ENCODE measurements at places on chromosomes 2 and 18.
A peak's percentile ranks its signal among the peaks of the same experiment; 100 is the strongest.

DNA sequence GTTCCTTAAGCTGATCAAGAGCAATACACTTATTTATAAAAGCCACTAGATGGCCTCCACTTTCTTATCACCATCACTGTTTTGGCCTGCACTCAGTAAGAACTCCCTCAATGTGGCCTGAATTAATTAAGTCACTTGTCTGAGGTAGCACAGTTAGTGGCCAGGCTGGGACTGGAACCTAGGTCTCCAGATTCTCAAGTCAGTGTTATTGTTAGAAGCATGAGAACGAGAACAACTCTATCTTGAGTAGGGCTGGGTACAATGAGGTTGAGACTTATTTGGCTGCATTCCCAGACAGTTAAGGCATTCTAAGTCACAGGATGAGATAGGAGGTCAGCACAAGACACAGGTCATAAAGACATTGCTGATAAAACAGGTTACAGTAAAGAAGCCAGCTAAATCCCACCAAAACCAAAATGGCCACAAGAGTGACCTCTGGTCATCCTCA is 115.8 kb downstream of the SS18 start:
- no peak for DNase-seq

DNA sequence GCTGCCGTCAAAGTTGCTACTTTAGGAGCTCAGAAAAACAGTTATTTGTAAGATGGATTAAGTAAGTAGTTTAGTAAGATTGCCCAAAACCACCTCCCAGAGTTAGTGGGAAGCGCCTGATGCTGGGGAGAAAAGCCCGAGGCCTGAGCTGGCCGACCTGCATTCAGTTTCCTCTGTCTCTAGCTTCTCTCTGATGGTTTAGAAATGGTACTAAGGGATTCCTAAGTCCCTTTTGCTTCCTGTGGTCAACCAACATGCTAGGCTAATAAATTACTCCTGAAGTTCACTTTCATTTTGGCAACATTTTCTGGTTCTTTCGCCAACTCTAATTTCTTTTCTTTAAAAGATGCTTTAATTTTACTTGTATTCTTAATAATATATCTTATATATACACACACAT is 60.1 kb downstream of the ASAP2 start:
- DNase-seq: no peak

- DNase-seq: peak; percentile 20
These were observed 368 bp downstream of the TMEFF2 start for GRCh38 chr2:192194265-192194865.

DNA sequence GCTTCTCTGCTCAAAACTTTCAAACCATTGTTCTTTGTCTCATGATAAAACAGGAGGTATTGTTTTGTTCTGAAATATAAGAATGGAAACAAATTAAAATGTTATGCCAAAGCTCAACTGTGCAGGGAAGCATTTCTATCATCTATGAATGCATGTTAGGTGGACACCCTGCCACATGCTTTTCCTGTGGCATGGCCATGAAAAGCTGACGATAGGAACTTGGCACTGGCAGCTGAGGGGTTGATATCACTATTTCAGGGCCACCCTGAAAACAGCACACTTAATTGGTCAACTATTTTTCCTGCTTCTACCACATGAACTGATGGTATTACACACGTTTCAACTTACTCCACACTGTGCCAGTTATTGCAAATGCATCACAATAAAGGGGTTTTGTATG is 157.3 kb downstream of the MREG start:
- DNase-seq: no peak

DNA sequence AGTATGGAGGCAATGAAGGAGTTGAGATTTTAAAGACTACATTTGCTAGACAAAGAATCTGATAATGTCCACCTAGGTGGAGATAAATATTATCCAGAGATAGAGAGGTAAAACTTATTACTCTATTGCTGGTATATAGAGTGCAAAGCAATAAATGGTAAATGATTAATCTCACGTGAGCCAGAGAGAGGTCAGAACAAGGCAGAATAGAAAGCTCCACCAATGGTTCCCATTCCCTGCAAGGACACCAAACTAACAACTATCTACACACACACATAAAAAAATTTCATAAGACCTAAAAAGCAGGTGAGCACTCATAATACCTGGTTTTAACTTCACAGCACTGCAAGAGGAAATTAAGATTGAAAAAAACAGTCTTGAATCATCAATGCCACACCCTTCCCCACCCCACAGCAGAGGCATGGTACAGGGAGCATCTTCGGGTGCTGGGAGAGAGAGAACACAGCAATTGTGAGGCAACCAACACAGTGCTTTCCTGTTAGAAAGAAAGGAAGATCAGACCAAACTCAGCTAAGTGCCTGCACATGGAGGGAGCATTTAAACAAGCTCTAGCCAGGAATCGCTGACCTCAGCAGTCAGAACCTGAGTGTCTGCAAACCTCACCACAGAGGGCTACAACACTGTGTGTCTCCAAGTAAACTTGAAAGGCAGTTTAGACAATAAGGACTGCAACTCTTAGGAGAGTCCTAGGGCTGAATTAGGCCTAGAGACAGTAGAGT is 1432.6 kb upstream of the TMEFF2 start:
- no peak for DNase-seq

GRCh38 chr2:26767894-26768487 is 3.9 kb downstream of the SLC35F6 start:
- no peak for DNase-seq

DNA sequence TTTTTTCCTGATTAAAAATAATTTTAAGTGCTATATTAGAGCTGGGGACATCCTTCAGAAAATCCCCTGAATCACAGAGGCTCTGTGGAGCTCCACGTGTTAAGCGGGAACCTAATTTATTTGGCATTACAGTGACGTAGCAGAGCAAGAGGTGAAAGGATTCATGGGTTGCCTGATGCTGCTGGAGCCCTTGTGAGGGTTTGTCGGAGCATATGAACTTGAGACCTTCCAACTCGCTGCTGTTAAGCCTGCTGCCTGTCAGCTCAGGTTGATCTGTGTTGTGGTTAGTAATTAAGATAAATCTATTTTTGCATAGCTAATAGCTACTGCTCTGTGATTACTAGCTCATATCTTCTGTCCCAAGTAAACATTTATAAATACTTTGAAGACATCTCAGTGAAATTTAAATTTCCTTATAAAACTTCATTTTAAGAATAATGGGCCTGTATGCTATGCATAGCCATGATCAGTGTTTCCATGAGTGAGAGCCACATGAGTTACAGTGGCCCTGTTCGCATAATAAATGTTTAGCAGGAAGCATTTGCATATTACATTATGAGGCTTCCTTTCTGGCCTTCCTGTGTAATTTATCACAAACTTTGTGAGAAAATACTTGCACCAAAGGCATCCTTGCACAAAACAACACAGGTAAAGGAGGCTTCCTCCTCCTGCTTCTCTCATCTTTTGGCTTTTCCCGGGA is 438.9 kb downstream of the PTPRM start:
- DNase-seq: no peak

GRCh38 chr2:42101206-42102023 is 53.6 kb downstream of the PKDCC start:
- DNase-seq: no peak

Measured in SHP77 (cell line).